ENCODE measurements at places on chromosomes 2 and 18.
A peak's percentile ranks its signal among the peaks of the same experiment; 100 is the strongest.

DNA sequence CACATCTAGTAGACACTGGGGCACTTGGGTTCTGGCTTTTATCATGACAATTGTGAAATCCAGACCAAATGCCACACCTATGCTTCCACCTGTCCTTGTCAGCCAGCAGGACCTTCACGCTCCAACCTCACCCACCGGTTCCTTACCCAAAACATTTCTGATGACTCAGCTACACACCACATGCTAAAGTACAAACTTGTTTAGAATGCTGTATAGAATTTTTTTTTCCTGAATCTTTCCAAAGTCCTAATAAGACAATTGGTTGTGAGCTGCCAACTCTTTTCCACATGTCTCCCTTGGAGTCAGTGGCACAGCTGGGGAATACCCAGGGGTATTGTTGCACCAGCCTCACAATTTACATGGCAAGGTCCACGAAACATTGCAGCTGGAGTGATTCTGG lies 75.5 kb upstream of the LPIN2 start:
- DNase-seq, result no peak

- no peak for DNase-seq
These were observed 536.4 kb downstream of the CNTNAP5 start for GRCh38 chr2:124561486-124561885.

DNA sequence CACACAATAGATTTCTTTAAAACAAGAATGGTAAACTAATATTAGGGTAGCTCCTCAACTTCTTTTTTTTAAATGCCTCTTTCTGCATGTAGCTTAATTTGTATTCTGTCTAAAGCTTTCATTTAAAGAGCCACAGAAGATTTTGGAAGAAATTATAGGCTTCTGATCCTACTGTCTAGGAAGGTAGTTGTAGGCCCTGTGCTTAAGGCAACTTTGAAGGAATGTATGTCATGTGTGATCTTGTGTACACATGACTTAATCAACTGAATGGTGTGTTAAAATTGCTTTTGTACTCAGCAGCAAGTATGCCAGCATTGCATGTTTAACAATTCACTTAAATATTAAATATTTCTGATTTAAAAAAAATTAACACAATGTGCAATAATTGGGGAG lies 51.5 kb upstream of the LYPD6 start:
- no peak for DNase-seq

DNA sequence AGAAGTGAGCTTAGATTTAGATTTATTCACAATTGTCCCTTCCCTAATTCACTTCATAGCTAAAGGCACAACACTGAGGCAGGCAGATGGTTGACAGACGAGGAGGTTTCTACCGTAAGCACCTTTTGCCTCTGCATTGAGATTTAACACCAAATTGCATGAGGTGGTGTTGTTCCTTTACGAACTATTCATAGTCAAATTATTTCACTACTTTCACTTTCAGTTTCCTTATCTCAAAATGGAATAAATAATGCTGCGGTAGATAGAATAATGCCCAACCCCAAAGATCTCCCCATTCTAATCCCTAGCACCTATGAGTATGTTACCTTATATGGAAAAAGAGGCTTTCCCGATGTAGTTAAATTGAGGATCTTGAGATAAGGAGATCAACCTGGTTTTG lies 58.9 kb upstream of the LINC00305 start:
- DNase-seq, result peak; percentile 4

DNA sequence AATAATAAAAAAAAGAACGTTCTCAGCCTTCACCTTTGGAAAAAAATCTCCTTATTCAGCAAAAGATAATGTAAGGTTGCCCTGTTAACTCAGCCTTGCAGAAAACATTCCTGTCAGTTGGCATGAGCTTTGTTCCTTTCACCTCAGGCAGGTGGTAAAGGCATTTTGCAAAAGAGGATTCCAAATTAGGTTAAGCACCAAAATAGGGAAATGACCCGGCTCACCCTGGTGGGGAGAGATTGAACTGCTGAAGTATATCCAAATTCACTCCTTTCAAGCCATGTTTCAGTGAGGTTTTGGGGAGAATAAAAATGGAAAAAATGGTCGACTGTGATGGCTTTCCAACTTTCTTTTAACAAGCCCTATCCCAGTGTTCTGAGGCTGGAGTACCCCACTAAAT lies 1988.8 kb upstream of the PIK3C3 start:
- no peak for DNase-seq

DNA sequence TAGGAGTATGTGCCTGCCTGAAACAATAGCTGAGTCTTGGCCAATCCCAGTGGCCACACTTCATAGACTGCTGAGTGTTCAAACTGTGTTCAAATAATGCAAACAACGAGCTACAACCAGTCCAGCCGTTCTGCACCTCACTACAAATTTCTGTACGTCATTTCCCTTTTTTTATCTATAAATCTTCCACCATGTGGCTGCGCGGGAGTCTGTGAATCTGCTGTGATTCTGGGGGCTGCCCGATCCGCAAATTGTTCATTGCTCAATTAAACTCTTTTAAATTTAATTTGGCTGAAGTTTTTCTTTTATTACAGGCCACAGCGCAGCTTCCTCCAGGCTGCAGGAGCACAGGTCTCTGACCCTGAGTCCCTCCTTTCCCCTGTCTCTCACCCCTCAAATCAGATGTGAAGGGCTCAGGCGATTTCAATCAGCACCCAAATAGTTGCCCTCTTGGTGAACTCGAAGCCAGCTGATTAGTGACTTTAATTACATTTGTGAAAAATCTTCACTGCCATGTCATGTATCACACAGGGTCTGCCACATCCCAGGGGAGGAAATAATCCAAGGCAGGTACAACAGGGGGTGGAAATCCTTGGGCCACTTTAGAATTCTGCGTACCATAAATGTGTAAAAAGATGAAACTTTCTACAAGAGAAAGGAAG lies 145.6 kb downstream of the NDUFA10 start:
- DNase-seq, result peak; percentile 22

DNA sequence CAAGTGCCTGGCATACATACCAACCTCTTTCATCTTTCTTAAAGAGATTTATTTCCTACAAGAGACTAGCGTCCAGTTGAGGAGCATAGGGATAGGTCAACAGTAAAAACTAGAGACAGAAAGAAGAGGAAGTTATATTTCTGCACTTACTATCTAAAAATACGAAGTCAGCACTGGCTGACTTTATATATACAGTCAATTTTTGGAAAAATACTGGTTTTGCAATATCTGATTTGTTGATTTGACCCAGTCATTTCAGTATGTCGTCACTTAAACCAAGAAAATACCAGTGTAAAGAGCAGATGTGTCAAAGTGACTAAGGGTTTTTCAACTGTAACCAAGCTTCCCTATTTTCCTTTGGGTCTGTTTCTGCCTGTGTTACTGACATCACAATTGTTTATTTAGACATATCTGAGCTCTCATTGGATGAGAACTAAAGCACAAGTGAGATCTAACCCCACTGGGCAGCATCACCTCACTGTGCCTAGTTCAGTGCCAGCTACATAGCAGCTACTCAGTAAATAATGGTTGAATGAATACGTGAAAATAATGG lies 23.0 kb downstream of the CYTIP start:
- peak; percentile 68 for DNase-seq

GRCh38 chr2:121476684-121477083 lies 54.0 kb upstream of the RNU4ATAC start:
- peak; percentile 14 for DNase-seq

- peak; percentile 16 for DNase-seq
These were observed 120.5 kb upstream of the POU3F3 start for GRCh38 chr2:104733226-104733943.

GRCh38 chr2:16322308-16323125 lies 343.1 kb downstream of the CYRIA start:
- DNase-seq, result no peak

DNA sequence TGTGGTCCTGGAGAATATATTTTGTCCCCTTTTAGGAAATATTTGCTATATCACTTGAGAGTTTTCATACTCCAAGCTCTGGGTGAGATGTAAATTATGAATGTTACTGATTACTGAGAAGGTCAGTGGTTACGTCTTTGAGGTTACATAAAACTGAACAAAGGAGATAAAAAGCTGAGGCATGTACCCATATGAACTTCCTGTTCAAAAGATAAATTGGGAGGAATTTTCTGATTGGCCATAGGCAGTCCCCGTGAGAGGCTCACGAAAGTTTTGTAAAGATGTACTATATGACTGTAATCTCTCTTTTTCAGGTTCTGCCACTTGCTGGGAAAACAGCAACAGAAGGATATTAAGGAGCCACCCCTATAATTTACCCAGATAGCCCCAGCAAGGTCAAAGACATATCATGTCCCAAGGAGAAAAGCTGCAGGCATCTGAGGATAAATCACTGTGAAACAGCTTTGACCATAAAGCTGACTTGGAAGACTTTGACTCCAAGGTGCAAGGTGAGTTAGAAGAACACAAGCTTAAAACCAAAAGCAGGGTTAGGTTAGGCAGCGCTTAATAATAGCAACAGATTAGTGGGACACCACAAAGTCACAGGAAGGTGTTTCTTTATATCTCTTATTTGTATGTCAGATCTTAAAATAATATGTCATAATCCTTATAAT lies 90.4 kb downstream of the OSBPL6 start:
- no peak for DNase-seq

- no peak for DNase-seq
These were observed 38.9 kb upstream of the ATP6V1B1 start for GRCh38 chr2:70896765-70897202.

All from suppressor macrophage (primary cell).